ENCODE measurements at places on chromosomes 12 and 14.

- DNase-seq = no peak
Measured at GRCh38 chr12:68482014-68482413, 128.7 kb upstream of the RAP1B start.

DNA sequence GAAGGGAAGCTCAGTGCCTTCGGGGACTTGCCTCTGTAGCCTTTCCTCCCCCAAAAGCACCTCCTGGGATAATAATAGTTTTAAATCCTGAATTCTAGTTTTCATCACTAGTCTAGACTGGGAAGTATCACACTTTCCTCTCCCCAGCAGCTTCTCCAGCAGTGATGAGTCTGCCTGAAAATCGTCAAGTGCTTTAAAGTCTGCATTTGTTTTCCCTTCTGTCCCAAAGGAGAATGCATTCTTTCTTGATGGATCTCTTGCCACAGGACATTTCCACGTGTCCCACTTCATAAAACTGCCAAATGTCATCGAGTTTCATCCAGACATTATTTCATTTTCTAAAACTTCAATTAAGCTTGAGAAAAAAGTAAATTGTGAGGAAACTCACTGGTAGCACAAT, 15.0 kb downstream of the CSRP2 start:
- peak; percentile 80 for DNase-seq

DNA sequence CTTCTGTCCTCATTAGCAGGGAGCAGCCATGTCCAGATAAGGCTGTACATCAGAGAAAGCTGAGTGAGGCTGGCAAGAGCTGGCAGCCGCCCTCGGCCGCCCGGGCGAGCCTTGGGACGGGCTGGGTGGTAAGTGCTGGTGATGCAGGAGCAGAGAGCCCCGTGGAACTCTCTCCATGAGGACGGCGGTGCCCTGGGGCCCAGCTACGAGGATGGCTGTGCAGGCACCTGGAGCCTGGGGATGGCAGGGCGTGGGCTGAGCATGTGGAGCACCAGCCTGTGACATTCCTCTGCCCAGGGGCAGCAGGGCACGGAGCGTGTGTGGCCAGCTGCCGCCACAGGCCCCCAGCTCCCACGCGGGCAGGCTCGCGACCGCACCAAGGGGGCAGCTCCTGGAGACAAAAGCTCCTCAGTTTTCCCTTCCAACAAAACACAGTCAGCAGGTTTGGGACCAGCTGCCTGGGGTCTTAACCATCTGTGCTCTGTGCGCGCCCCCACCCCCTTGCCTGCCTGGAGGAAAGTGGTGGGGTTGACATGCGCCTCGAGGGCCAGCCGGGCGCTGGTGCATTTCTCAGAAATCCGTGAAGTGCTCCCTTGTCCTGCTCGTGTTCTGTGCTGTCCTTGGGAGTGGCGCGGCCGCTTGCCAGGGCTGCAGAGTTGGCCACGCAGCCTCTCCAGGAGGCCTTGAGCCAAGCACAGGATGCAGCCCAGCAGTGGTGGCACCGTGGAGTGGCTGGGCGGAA, 21.4 kb downstream of the PACS2 start:
- DNase-seq = no peak

GRCh38 chr12:118330421-118331018, 42.2 kb downstream of the TAOK3 start:
- DNase-seq = no peak

GRCh38 chr14:45251912-45252311, 1.1 kb downstream of the MIS18BP1 start:
- no peak for DNase-seq

DNA sequence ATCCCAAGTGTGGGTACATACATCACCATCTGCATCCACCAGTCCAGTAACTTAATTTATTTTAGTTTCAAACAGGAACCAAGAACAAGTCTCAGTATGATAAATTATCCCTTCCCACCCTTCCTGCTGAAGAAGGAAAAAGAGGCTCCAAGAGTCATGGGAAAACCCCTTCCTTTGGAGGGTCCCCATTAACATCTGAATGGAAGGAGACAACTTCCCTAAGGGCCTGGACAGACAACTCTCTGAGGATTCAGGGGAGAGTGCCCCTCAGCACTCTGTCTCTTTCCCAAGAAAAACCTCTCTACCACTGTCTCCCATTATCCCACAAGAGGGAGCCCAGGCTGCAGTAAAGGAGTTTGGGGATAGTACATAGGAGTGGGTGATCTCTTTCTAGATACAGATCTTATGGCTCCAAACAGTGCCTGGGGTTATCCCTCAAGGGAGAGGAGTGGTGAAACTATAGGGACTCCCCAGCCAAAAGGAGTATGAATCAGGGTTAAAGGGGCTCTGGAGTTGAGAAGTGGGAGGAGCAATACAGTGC, 6.2 kb downstream of the WNT10B start:
- no peak for DNase-seq

DNA sequence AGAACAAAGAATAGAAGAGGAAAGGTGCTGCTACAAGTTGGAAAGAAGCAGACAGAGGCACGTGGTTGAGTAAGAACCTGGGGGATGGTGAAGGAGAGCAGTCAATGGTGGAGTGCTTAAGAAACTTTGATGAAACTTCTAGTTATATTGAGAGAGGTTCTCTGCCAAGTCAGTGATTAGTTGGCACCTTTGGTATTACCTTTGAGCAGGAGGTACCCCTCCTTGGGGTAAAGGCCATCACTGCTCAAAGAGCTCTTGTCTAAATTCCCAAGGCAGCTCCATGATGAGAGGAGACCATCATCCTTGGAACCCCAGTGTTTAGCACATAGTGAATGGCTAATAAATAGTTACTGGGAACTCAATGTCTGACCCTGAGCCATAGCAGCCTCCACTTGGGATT, 1.7 kb upstream of the EGLN3 start:
- DNase-seq = no peak

DNA sequence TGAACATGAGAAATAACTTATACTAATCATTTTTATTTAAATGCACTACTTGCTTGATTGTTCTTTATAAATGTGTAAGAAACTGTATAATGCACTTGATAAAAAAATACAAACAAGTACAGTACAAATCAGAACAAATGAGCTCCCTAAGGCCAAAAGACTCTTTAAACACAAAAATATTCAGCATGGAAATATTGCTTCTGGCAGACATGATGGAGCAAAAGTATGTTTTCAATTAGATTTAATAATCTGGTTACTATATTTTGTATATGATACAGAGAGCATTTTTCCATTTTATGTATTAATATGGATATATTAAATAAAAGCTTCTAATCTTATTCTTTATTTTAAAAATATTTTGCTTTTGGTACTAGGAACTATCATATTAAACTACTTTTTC, 800.2 kb upstream of the LRFN5 start:
- DNase-seq = no peak

- no peak for DNase-seq
Measured at GRCh38 chr14:25929881-25930615, 667.8 kb downstream of the NOVA1 start.

- DNase-seq = no peak
Measured at GRCh38 chr12:131372171-131372475, 338.8 kb upstream of the SFSWAP start.

GRCh38 chr14:43877351-43877960, 629.6 kb downstream of the FSCB start:
- DNase-seq = no peak

DNA sequence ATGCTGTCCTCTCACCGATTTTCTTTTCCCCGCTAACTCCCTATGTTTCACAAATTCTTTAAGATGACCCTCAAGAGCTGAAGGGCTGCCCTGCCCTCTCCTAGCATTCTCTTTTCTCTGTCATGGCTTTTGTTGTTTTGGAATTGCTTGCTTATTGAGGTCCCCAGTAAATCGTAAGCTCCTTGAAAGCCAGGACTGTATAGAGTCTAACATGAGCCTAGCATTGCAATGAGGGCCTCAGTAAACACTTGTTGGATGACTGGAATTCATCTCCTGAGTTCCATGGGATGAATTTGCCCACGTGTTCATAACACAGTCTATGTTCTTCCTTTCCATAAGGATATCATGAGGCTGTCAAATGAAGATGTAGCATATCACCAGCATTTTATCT, 92.2 kb downstream of the APAF1 start:
- DNase-seq = no peak

DNA sequence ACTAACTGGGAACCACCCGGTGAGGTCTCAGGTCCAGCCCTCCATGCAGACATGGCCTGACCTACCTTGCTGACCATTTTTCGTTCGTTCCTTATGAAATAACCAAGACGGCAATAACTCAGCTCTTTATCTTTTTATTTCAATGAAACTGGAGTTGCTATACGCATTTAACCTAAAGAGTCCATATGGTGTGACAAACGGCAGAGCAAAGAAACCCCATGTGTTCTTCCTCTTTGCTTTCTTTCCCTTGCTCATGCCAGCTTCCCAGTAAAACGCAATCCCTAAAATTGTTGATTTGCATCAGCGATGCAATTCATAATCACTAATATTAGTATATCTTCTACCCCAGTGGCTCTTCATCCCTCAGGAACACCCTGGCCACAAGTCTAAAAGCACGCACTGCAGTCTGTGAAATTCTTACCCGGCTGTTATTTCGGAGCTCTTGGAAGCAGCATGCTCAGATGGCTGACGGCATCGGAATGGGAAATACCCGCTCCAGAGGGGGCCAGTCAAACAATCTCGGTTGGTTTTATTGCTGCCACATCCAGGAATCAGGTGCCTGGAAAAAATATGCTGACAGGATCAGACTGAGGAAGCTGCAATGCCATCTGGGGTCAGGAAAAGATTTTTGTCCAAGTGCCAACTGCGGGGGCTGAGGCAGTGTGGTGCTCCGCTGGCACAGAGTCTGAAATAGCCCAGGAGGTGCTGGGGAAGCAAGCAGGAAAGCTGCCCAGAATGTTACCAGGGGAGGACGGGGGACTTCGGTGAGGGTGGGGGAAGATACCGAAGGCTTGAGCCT, 28.2 kb upstream of the KCNA1 start:
- DNase-seq = no peak

- DNase-seq = no peak
Measured at GRCh38 chr12:104680491-104680890, 223.7 kb downstream of the CHST11 start.
